ENCODE measurements at places on chromosomes 2 and 18.

DNA sequence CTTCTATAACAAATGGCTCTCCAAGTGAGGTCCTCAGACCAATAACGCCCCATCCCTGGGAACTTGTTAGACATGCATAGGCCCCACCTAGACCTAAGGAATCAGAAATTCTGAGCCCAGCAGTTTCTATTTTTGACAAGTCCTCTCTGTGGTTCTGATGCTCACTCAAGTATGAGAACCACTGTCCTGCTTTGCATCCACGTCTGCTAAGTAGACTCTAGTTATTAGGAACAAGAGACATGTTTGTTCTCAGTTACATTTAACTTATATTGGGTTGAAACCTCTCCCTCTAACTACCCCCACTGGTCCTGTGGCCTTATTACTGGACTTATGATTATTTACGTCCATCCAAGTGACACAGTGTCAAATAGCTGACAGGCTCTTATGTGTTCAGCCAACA lies 70.3 kb downstream of the TMEM17 start:
- H3K4me1 ChIP-seq: no peaks in the 10 kb centered on the region
- no peaks in the 10 kb centered on the region for H3K36me3 ChIP-seq
- H3K4me3 ChIP-seq: no peak overlapping the region
- no peak for DNase-seq
- no peaks in the 10 kb centered on the region for H3K27me3 ChIP-seq

- H3K36me3 ChIP-seq: no peaks in the 10 kb centered on the region
- H3K27me3 ChIP-seq: no peaks in the 10 kb centered on the region
- no peak overlapping the region for H3K27ac ChIP-seq
Measured at GRCh38 chr2:165191096-165191728, 12.6 kb downstream of the SCN3A start.

- no peak overlapping the region for H3K27ac ChIP-seq
- H3K4me1 ChIP-seq: peaks cover 11% of the 10 kb centered on the region
Measured at GRCh38 chr2:20422402-20423271, 24.2 kb upstream of the RHOB start.

GRCh38 chr2:227153758-227154486 lies 10.1 kb downstream of the COL4A4 start:
- H3K4me3 ChIP-seq: no peak overlapping the region
- no peak overlapping the region for H3K27ac ChIP-seq
- H3K27me3 ChIP-seq: peaks cover 7% of the 10 kb centered on the region
- no peak for DNase-seq
- H3K4me1 ChIP-seq: no peaks in the 10 kb centered on the region

DNA sequence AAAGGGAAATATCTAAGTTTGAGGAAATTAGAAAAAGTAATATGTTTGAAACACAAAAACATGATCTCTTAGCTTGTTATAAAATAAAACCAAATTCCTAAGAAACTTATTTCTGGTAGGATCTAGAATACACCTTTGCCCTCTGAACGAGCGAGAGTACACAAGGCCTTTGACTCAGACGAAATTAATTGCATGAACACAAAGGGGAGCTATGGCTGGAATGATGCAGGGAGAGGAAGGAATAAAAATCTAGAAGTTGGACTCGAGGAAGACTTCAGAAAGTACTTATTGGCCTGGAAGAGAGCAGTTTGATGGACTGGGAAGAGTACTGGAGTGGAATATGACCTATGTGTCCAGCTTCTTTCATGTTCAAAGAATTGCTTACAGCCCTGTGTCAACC lies 927 bp upstream of the CRYGD start:
- no peaks in the 10 kb centered on the region for H3K36me3 ChIP-seq
- no peaks in the 10 kb centered on the region for H3K4me1 ChIP-seq
- H3K27ac ChIP-seq: no peak overlapping the region
- DNase-seq: no peak
- H3K27me3 ChIP-seq: no peaks in the 10 kb centered on the region

DNA sequence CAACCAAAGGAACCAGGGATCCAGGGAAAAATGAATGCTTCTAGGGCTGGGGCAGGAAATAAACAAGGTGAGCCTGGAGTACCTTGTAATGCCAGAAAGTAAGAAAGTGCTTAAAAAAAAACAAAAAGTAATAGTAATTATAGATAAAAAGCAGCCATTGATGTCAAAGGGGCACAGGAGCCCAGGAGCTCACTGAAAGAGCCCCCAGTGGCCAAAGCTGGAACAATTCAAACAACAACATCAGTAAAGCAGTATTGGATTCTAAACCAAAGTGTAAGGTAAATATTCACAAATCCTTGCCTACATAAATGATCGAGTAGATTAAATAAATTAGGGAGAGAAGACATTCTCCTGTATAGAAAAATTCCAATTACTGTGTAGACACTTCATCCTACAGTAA lies 114.3 kb upstream of the ARL4C start:
- H3K4me3 ChIP-seq: no peak overlapping the region
- H3K36me3 ChIP-seq: no peaks in the 10 kb centered on the region
- H3K27ac ChIP-seq: no peak overlapping the region

DNA sequence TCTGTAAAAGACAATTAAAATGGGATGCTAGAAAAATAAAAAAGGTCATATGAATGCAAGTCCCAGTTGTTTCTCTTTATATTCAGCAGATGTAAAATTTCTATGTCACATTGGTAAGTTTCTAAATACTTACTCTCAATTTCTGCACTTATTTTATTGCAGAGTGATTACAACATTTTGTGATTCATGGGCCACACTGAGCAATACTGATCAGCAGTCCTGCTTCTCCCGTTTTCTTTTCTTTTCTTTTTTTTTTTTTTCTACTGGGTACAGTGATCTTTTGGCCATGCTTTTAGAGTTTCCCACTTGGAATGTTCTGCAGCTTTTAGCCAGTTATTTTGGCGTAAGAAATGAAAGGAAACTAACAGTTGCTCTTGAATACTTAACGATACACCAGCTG lies 38.8 kb downstream of the LIMS1 start:
- no peak overlapping the region for H3K4me3 ChIP-seq
- H3K36me3 ChIP-seq: no peaks in the 10 kb centered on the region
- DNase-seq: no peak
- H3K27ac ChIP-seq: no peak overlapping the region

Data from effector memory CD4-positive, alpha-beta T cell (primary cell).